Activated B cell treated with CpG ODN at 0.5 μM for 24 hours (primary cell): ENCODE measurements at places on chromosomes 7 and 10.

DNA sequence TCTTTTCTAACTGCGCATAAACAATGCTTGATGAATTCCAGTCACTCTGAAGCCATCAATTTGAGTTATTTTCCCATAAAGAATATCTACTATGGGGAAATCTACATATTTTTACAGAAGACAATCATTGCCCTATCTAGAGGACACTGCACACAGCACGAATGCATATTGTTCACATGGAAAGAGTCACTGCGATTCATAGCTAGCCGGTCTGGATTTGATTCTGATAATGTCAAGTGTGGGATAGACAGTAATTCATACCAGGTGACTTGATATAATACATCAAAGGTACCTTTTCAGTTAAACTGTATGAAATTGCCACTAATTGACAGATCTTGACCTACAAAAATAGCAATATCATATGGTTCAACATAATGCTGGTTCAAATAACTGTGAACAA, 255.7 kb downstream of the THSD7A start:
- no peaks in the 10 kb centered on the region for H3K36me3 ChIP-seq
- no peak overlapping the region for H3K27ac ChIP-seq
- no peak overlapping the region for H3K4me3 ChIP-seq
- DNase-seq, result no peak
- no peaks in the 10 kb centered on the region for H3K27me3 ChIP-seq

DNA sequence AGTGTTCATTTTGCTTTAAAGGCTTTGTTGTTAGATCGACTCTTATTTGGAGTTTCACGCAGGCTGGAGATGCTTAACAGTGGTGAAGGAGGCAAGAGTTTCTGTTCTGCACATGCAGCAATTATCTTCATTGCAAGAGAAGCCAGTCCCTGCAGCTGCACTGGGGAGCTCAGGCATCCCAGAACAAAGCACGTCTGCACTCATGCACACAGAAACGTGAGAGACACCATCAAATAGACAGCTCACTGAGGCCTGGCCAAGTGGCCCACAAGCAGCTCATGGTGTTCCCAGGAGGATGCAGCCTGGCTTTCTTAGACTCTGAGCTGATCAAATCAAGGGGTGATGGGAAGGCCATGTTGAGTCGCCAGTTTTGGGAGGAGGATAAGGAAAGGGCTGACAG, 246.1 kb downstream of the CREB5 start:
- peaks cover 3% of the 10 kb centered on the region for H3K36me3 ChIP-seq
- DNase-seq, result no peak
- H3K4me3 ChIP-seq, result no peak overlapping the region
- H3K27me3 ChIP-seq, result peaks cover 3% of the 10 kb centered on the region
- H3K4me1 ChIP-seq, result peaks cover 10% of the 10 kb centered on the region

DNA sequence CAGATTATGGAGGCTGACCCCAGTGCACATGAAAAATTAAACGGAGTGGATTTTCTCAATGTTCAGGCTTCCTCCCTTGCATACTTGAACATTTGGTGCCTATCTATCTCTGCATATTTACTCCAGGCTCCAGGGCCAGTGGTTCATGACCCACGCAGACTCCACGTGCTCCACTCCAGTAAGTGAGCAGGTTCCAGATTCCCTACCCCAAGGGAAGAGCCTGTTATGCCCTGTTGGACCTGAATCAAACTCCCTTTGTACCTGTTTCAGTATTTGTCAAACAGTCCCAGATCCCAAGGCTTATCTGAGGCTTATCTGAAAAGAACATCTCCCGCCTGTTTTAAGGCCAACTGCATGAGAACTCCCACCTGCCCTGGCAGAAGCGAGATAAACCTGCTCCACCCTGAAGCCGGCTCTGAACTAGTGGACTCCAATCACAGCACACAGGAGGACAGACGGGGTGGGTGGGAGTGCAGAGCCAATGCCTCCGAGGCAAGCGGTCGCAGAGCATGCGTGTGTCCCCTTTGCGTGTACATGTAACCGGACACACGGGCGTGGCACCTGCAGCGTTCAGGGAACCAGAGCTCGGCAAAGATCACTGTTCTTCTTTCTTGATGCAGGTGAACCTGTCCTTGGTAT, 2.3 kb upstream of the FUOM start:
- no peak for DNase-seq
- H3K4me1 ChIP-seq, result peaks cover 31% of the 10 kb centered on the region
- H3K4me3 ChIP-seq, result no peak overlapping the region
- peaks cover 22% of the 10 kb centered on the region for H3K36me3 ChIP-seq

- H3K27me3 ChIP-seq, result no peaks in the 10 kb centered on the region
- no peaks in the 10 kb centered on the region for H3K4me1 ChIP-seq
- H3K36me3 ChIP-seq, result no peaks in the 10 kb centered on the region
- no peak overlapping the region for H3K4me3 ChIP-seq
- H3K27ac ChIP-seq, result no peak overlapping the region
- DNase-seq, result no peak
Measured at GRCh38 chr10:46523962-46524471, 32.4 kb downstream of the GPRIN2 start.

GRCh38 chr10:59536167-59537014, 173.3 kb downstream of the SLC16A9 start:
- DNase-seq, result no peak
- no peak overlapping the region for H3K27ac ChIP-seq
- H3K4me1 ChIP-seq, result no peaks in the 10 kb centered on the region
- H3K36me3 ChIP-seq, result no peaks in the 10 kb centered on the region
- no peaks in the 10 kb centered on the region for H3K27me3 ChIP-seq

DNA sequence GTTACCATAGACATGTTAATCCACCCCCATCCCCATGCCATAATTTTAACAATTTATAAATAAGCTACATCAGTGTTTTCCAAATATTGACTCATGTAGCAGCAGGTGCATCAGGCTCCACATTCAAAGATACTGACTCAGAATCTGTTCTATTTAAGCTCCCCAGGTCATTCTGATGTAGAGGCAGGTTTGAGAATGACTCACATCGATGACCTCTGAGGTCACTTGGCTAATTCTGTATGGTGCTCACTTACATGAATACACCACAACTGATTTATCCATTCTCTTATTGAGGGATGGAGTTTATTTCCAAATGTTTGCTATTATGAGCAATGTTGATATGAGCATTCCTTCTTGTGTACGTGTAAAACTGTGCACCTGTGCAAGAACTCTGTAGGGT, 1159.0 kb downstream of the TYW1 start:
- no peak overlapping the region for H3K4me3 ChIP-seq
- no peaks in the 10 kb centered on the region for H3K27me3 ChIP-seq

DNA sequence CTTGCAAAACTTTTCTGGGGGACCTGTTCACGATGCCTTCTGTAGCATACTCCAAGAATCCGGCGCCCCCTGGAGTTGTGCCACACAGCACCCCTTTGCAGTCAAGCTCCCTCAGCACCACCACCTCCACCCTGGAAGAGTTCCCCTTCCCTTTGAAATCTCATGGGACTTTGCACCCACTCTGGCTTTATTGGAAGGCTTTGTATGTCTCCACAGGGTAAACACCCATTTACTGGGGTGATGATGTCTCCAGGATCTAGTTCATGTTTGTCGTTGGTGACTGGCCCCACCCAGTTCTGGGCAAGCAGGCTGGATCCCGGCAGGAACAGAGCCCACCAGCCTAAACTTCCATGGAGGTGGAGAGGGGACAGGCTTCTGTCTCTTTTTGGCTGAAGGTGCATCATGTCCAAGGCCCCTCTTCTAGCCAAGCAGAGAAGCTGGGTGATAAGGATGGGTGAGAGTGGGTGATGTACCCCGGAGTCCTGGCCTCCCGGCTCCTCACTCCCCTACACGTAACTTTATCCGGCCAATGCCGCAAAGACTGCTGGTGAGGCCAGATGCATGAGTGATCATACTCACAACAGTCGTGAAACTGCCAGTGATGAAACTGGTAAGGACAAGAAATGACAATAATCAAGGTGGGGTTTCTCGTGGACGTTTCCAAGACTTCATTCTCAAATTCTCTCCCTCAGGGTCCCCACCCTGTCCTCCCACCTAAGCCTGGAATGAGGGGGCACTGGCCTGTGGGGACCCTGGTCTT, 695 bp upstream of the CLDN4 start:
- no peak overlapping the region for H3K27ac ChIP-seq
- DNase-seq, result no peak
- no peak overlapping the region for H3K4me3 ChIP-seq
- peaks cover 29% of the 10 kb centered on the region for H3K4me1 ChIP-seq

- H3K27me3 ChIP-seq, result no peaks in the 10 kb centered on the region
- H3K36me3 ChIP-seq, result peaks cover 2% of the 10 kb centered on the region
- peak overlapping the region; percentile 44 for H3K4me3 ChIP-seq
Measured at GRCh38 chr7:23347682-23348180, 48.6 kb downstream of the MALSU1 start.

GRCh38 chr10:63795094-63795860, 274.1 kb downstream of the REEP3 start:
- H3K4me1 ChIP-seq, result no peaks in the 10 kb centered on the region
- H3K27ac ChIP-seq, result no peak overlapping the region
- DNase-seq, result no peak
- no peak overlapping the region for H3K4me3 ChIP-seq

DNA sequence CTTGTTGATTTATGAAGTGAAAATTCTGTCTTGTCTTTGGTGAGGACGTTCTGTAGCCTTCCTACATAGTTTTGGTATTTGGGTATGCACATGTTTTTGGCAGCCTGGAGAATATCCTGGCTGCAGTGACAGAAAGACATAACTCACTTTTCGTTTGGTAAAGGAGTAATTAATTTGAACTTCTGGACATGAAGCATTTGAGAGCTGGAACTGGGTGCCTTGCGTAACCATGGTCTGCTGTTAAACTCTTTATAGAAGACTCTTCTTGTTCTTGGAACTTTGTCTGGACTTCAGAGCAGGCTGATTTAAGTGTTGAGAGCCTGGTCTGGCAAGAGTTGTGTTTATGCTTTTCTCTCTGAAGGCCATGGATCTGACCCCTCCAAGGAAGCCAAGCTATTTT, 231.3 kb downstream of the LRMDA start:
- H3K4me3 ChIP-seq, result no peak overlapping the region
- no peak overlapping the region for H3K27ac ChIP-seq
- peaks cover 3% of the 10 kb centered on the region for H3K27me3 ChIP-seq
- no peaks in the 10 kb centered on the region for H3K36me3 ChIP-seq
- DNase-seq, result no peak

DNA sequence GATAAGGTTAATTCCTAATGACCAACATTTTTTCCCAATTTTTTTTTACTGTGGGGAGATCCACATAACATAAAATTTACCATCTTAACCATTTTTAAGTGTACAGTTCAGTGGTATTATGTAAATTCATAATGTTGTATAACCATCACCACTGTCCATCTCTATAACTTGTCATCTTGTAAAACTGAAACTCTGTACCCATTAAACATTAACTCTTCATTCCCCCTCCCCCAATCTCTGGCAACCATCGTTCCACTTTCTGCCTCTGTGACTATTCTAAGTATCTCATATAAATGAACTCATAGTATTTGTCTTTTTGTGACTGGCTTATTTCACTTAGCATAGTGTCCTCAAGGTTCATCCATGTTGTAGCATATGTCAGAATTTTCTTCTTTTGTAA, 46.0 kb upstream of the HPS1 start:
- peaks cover 1% of the 10 kb centered on the region for H3K27me3 ChIP-seq
- no peak for DNase-seq
- peaks cover 5% of the 10 kb centered on the region for H3K36me3 ChIP-seq
- H3K4me3 ChIP-seq, result no peak overlapping the region
- H3K4me1 ChIP-seq, result no peaks in the 10 kb centered on the region
- H3K27ac ChIP-seq, result no peak overlapping the region

GRCh38 chr7:130490311-130490791, 1.5 kb upstream of the MEST start:
- no peaks in the 10 kb centered on the region for H3K36me3 ChIP-seq
- no peak overlapping the region for H3K27ac ChIP-seq
- H3K4me3 ChIP-seq, result peak overlapping the region; percentile 11
- DNase-seq, result no peak
- peaks cover 34% of the 10 kb centered on the region for H3K4me1 ChIP-seq

DNA sequence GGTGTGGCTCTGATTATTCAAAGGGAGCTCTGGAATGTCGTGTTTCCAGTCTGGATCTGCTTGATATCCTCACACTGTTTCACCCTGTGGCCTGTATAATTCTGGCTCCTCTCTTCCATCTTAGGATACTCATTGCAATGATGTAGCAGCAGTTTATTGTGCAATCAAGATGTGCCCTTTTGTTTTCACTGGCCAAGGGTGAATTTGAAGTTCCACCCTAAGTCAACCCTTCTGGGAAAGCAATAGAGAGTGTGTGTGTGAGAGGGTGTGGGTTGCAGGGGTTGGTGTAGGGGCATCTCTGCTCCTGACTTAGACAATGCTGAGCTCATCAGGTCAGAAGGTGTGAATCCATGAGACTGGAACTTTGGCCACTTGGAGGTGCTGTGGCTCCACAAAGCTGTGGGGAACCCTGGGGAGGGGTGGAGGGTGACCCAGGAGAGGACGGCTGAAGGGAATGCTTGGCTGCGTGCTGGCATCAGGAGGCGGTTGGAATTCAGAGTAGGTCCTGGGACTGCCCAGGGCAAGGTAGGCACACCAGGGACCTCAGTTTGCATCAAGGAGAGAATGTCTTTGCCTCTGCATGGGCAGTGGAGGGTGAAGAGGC, 118.0 kb upstream of the PRSS58 start:
- H3K4me1 ChIP-seq, result no peaks in the 10 kb centered on the region
- H3K27ac ChIP-seq, result no peak overlapping the region
- no peak overlapping the region for H3K4me3 ChIP-seq
- peaks cover 2% of the 10 kb centered on the region for H3K27me3 ChIP-seq
- DNase-seq, result no peak
- H3K36me3 ChIP-seq, result no peaks in the 10 kb centered on the region

DNA sequence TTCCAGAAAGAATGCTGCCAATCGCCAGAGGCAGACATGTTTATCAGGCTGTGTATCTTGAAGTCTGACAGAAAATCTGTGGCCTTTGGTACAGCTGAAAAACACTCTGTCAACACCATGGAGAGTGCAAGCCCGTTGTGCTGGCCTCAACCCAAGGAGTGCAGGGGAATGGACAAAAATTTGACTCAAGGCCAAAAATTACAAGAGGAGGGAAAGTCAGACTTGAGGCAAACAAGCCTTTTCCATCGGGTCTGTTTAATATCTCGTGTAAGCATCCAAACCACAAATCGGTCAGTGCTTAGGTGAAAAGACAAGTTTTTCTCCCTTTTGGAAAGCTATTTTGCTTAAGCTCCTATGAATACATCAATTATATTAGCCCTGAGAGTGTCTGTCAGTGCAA, 305.3 kb upstream of the NFE2L3 start:
- H3K4me3 ChIP-seq, result no peak overlapping the region
- DNase-seq, result no peak
- peaks cover 46% of the 10 kb centered on the region for H3K27me3 ChIP-seq
- no peaks in the 10 kb centered on the region for H3K36me3 ChIP-seq

- no peaks in the 10 kb centered on the region for H3K36me3 ChIP-seq
- peaks cover 3% of the 10 kb centered on the region for H3K4me1 ChIP-seq
- no peak for DNase-seq
- H3K27me3 ChIP-seq, result no peaks in the 10 kb centered on the region
Measured at GRCh38 chr7:22332461-22332870, 24.5 kb downstream of the RAPGEF5 start.

- no peak overlapping the region for H3K27ac ChIP-seq
- DNase-seq, result no peak
- peaks cover 33% of the 10 kb centered on the region for H3K27me3 ChIP-seq
Measured at GRCh38 chr10:73906524-73907447, 4.1 kb upstream of the PLAU start.
